NCI-H2029 treated with DMSO at 0.1 percent for 48 hours (cell line): ENCODE measurements at places on chromosomes 1 and 21.

- DNase-seq: no peak
Measured at GRCh38 chr1:208272311-208272710, 28.1 kb upstream of the PLXNA2 start.

- no peak for DNase-seq
Measured at GRCh38 chr21:45982758-45983648, 1.4 kb downstream of the COL6A1 start.

DNA sequence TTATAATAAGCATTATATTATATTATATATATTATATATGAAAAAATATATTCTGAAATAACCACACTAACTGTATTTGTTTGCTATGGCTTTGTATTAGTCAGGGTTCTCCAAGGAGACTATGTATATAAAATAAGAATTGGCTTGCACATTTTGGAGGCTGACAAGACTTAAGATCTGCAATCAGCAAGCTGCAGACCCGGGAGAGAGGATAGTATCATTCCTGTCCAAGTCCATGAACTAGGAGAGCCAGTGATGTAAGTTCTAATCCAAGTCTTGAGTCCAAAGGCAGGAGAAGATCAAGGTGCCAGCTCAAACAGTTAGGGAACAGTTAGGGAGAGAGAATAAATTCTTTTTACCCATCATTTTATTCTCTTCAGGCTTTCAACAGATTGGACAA, 639.5 kb downstream of the PLPP3 start:
- no peak for DNase-seq

DNA sequence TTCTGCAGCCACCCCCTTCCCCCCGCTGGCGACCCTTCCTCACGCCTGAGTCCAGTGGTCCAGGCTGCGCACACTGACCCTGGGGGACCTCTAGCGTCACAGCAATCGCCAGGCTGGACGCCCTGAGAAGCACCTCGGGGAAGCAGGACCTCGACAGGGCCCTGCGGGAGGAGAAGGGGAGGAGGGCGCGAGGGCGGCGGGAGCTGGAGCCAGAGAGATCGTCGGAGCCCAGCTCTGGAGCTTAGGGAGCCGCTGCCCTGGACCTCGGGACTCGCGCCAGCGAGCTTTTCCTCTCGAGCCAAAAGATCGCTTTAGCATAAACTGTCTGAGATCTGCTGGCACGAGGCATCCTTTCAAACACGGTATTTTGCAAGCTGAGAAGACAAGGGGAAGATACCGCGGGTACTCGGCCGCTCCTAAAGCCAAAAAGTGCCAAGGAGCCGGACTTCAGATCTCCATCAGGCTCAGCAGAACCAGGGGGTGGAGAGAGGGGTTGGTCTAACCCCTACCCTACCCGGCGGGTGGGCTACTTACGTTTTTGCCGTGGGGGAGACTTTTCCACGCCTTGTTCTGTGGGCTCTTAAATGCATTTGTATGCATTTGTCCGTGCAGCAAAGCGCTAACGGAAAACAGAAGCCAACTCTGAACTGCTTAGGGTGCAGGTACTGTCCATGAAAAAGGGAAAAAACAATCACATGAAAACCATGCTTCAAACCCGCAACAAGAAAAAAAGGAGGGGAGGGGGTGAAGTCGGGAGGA, 586 bp downstream of the COL24A1 start:
- DNase-seq: peak; percentile 8

DNA sequence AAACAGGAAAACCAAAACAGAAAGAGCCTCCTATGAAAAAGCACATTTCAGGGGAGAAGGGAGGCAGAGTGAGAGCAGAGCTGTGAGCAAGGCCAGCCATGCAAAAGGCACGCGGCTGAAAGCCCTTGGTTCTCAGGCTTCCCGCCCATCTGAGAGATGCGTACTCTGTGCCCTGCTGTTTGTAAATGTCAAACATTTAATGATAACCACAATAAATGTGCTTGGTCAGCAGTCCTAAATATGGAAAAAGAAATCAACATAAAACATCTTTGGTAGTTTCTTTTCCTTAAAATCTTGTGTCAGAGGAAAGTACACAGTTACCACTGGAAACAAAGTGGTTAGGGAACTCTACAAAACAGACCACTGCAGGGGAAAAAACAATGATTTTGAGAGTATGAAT, 283.1 kb downstream of the DSCAM start:
- no peak for DNase-seq

GRCh38 chr1:9038338-9038650, 12.1 kb upstream of the SLC2A7 start:
- DNase-seq: no peak

GRCh38 chr1:110686188-110686587, 11.4 kb upstream of the KCNA3 start:
- no peak for DNase-seq

- DNase-seq: no peak
Measured at GRCh38 chr21:45303751-45304475, 16.2 kb upstream of the POFUT2 start.

DNA sequence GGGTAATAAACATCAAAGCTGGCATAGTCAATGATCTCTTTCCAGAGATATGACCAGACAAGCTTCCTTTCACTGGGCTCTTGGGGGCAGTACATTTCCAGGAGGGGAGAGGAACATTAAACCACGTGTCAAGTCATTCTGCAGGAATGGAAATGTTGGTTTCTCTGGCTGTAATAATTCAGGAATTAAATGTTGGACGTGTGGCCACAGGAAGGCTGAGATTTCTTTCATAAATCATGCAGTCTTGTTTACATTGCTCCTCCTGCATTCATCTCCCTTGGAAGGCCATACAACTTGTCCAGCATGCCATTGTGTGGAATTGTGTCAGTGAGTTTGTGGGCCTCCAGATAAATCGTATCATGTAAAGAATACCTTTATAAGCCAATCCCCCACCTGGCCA, 259.2 kb downstream of the ADGRL2 start:
- no peak for DNase-seq

DNA sequence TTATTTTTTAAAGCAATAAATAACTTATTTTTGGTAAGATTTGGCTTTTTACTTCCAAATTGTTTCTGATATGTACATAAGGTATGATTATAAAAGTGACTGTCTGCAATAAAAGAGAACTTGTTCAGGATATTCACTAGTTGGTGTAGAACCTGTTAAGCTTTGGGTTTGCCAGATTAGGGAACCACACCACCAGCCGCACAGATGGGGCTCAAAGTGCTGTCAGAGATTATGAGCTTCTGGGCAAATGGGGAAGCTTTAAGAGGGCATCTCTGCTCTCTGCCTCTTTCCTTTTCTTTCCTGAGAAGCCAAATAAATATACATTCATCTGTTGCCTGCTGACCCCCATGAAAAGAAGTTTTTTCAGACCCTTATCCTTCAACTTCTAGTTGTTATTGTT, 25.4 kb downstream of the IVNS1ABP start:
- no peak for DNase-seq

GRCh38 chr1:156128654-156129597, 14.4 kb downstream of the LMNA start:
- no peak for DNase-seq

GRCh38 chr21:34076835-34077234, 3.5 kb downstream of the MRPS6 start:
- no peak for DNase-seq

- DNase-seq: no peak
Measured at GRCh38 chr1:30527511-30528140, 195.8 kb downstream of the MATN1 start.

DNA sequence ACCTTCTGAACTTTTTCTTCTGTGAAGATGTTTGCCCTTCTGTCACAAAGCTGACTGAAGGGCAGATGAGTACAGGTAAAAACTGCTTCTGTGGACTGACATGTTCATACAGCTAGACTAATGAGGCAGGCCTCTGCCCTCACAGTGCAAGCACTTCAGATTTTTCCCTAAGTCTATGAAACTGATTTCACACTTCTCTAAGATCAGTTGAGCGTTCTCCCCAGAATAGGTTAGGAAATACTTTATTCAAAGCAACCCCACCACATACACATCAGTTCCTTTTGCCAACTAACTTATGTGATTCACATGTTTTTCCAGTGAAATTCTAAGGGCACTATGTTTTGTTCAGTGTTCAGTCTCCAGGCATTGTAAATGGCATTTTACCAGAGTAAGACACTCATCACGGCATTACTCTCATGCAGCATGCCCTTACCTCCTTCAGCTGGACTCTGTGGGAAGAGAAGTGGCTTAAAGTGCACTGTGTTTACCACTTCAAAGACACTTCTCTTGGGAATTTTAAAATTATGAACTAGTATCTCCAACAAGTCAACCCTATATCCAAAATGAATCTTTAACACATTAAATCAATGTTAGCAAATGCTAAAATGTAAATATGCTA, 5.4 kb upstream of the PSMG1 start:
- peak; percentile 28 for DNase-seq

- peak; percentile 72 for DNase-seq
Measured at GRCh38 chr1:18539171-18539570, 58.4 kb downstream of the KLHDC7A start.

- DNase-seq: no peak
Measured at GRCh38 chr1:148386617-148387016, 96.5 kb downstream of the PPIAL4G start.

DNA sequence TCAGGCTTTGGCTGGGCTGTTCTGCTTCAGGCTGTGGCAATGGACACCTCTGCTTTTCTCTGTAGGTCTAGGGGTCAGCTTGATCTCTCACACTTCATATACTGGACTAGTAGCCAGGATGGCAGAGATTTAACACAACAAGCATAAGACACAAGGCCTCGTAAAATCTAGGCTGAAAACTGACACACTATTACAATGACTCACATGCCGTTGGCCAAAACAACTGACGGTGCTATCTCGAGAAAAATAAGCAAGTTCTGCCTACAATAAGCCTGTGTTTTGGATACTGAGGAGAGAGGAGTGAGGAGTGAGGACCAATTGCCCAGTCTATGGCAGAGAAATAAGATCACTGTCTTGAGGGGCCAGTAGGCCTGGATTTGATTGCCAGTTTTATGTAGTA, 840.7 kb upstream of the ADAMTS5 start:
- no peak for DNase-seq

DNA sequence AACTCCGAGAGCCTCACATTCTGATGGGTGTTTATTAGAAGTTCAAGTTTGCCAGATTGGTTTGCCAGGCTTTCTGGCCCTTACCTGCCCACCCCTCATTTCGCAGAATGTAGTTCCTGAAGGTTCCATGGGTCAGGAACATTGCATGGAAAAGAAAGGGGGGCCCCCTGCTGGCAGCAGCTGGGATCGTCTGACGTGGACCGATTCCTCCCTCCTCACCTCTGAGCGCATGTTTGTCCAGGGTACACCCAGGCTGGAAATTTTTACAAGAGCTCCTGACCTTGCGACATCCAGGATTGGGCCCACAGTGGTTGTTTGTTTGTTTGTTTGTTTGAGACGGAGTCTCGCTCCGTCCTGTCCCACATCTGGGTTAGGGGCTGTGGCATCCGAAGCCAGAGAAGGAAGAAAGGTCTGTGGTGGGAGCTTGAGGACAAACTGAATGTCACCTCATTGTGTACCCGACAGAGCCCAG, 126.0 kb upstream of the TMEM51 start:
- peak; percentile 26 for DNase-seq

DNA sequence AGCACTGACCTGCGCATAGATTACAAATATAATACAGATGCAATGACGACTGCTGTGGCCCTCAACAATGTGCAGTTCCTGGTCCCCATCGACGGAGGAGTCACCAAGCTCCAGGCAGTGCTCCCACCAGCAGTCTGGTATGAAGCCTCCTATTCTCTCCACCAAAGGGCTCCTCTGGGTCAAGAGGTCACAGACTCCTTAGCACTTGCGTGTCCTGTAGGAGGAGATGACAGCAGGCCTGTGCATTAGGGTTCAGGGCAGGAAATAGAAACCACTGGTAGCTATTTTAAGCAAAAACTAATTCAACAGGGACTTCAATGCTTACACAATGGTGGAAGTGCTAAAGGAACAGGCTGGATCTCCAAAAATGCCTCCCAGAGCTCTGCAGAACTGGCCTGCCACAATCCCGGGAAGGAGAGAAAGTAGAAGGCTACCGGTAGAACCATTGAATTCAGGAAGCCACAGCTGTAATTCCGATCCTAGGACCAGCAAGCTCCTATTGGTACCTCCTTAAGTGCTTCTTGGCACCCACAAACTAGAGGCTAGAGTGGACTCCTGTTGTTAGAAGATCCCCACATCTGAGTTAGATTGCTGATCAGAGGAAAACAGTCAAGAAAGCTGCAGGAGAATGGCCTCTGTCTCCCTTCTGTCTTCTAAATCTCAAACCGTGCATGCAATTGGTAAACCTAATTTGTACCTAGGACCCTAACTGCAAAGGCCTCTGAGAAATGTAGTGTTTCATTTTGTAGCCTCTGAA, 12.7 kb upstream of the DYNLT5 start:
- DNase-seq: no peak

- no peak for DNase-seq
Measured at GRCh38 chr1:162753998-162754585, 36.4 kb upstream of the HSD17B7 start.

GRCh38 chr1:111597426-111597825, 22.2 kb upstream of the RAP1A start:
- no peak for DNase-seq

DNA sequence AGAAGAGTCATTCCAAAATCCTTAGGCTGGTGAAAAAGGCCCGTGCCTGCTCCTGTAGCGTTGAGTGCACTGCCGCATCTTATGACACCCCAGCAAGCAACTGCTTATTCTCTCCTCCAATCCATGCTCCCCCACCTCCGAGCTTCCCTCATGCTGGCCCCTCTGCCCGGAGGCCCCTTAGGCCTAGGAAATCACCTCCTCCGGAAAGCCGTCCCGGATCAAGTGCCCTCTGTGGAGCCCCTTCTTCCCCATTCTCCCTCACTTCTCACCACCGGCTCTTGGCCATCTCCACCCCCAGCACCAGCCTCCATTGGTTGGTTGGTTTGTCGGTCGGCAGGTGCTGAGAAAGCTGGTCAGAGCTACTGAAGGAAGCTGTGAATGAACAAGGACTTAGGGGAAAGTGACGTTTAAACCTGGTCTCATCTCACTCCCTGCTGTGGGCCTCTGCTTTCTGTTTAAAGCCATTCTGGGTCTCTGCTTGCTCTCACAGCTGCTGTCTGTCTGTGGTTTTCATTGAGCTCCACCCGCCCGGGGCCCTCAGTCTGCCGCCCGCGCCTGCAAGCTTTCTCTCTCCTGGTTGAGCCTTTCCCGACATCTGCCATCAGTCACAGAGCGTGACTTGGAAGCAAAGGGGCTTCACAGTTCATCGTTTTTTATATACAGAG, 122.2 kb downstream of the KCNN3 start:
- no peak for DNase-seq

- DNase-seq: no peak
Measured at GRCh38 chr1:25145775-25146393, 86.4 kb downstream of the SYF2 start.

GRCh38 chr1:1137256-1138045, 21.6 kb upstream of the C1orf159 start:
- no peak for DNase-seq
